Placental pericyte (primary cell): ENCODE measurements at places on chromosomes 2 and 18. TPM values are rescaled to one million over a fixed set of nuclear protein-coding genes. Genes with fewer than 3 reads are reported as not detected.

GEN1 gene
- total RNA-seq: 6.8 and 29.2 TPM in 2 replicates

TUBA4B gene
- not detected in 2 replicates for total RNA-seq

POTEC gene
- under 0.01 TPM in 1 of 2 replicates, not detected in the other for total RNA-seq

CD207 gene
- total RNA-seq: not detected in 2 replicates

DLGAP1 gene
- 0.43 and 3.1 TPM in 2 replicates for total RNA-seq

BMP10 gene
- total RNA-seq: 0.44 TPM in 1 of 2 replicates, not detected in the other

CD8A gene
- not detected in 2 replicates for total RNA-seq

CKAP2L gene
- 0.88 and 59.1 TPM in 2 replicates for total RNA-seq

SIX3 gene
- total RNA-seq: not detected in 2 replicates

C1GALT1C1L gene
- 0.29 TPM in 1 of 2 replicates, not detected in the other for total RNA-seq

RBKS gene
- 0.57 and 1.1 TPM in 2 replicates for total RNA-seq

CYTIP gene
- total RNA-seq: not detected in 2 replicates

ZNF385B gene
- total RNA-seq: not detected in 2 replicates

PMAIP1 gene
- total RNA-seq: 21.9 and 53.3 TPM in 2 replicates

NGEF gene
- under 0.01 and 0.57 TPM in 2 replicates for total RNA-seq

ANKRD62 gene
- total RNA-seq: not detected in 2 replicates

WIPF1 gene
- total RNA-seq: 4.6 and 17.8 TPM in 2 replicates

CRACDL gene
- total RNA-seq: not detected in 2 replicates
